ENCODE measurements at places on chromosomes 13 and 19.

GRCh38 chr13:28014301-28014700 is 25.8 kb upstream of the URAD start:
- DNase-seq, result no peak

DNA sequence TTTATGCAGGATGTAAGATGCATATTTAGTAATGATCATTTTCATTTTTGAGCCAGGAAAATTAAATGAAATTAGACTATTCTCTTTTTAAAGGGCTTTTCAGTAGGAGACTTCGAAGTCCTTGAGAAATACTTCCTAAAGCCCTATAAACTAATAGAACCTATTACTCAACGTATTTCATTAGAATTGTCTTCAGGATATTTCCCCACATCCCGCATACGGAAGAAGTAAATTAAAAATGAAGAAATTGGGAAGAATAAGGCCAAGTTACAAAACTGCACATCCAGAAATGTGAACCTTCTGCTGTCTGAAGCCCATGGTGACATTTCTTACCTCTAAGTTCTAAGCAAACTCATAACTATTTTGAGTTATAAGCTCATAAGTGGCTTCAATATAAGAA is 66.5 kb downstream of the RXFP2 start:
- no peak for DNase-seq

- DNase-seq, result no peak
Measured at GRCh38 chr13:55245005-55245644, 1895.6 kb upstream of the PRR20A start.

DNA sequence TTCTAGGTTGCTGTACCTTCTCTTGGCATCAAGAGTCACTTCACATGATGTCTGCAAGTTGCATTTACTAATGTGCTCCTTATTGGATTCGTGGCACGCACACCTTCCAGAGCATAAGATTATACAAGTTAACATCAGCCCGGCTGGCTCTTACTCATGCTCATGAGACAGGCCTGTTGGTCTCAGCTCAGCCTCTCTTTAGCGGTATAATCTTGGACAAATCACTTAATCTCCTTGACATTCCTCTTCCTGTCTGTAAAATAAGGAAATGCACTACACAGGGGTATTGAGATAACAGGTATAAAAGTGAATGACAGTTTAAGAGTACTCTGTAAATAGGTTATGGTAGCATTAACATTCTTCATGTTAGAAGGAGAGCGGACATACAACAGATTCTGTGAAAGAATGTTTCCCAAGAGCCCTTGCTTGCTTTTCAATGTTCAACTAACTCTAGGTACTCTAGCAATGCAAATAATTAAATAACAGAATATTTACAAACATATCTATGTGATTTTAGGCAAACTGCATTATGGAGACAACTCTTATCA is 181.1 kb downstream of the FGF14 start:
- DNase-seq, result no peak

DNA sequence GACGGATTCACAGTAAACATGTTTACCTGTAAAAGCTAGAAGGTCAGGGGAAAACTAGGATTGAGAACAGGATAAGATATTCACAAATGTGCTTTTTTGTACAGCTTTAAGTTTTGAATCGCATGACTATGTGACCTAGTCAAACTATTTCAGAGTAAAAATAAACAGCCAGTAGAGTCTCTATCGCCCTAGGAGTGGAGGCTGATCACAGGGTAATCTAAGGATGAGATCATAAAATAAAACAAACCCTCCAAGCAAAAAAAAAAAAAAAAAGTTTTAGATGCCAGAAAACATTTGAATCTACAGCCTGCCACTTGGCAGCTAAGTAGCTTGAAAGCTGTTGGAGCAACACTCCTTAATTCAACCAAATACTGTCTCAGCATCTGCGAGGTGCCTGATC is 26.8 kb downstream of the ZNF350 start:
- no peak for DNase-seq

Measured in GM13976 (cell line).